HCT116 (cell line): ENCODE measurements at places on chromosomes 4 and X. TPM values are rescaled to one million over a fixed set of nuclear protein-coding genes. Genes with fewer than 3 reads are reported as not detected.

GRCh38 chrX:23898412-23898959 is 9.3 kb downstream of the APOO start:
- H3K4me3 ChIP-seq, result no peak overlapping the region
- DNase-seq, result no peak
- H3K27me3 ChIP-seq, result no peaks in the 10 kb centered on the region

- H3K27me3 ChIP-seq, result no peaks in the 10 kb centered on the region
- H3K4me3 ChIP-seq, result no peak overlapping the region
- H3K36me3 ChIP-seq, result peaks cover 9% of the 10 kb centered on the region; the same call in 1 of the 2 replicates
- no peak for DNase-seq
- H3K4me1 ChIP-seq, result no peaks in the 10 kb centered on the region
Measured at GRCh38 chr4:68338625-68339024, 11.3 kb downstream of the YTHDC1 start.

DNA sequence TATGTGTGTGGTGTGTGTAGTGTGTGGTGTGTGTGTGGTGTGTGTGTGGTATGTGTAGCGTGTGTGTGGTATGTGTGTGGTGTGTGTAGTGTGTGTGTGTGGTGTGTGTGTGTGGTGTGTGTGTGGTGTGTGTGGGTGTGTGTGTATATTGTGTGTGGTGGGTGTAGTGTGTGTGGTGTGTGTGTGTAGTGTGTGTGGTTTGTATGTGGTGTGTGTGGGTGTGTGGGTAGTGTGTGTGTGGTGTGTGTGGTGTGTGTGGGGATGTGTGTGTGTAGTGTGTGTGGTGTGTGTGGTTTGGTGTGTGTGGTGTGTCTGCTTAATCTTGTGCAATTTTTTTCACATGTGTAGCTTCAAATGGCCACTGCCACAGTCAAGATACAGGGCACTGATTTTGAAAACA is 94.5 kb downstream of the CPZ start:
- no peak overlapping the region for H3K4me3 ChIP-seq
- H3K27me3 ChIP-seq, result peaks cover 24% of the 10 kb centered on the region; the same call in 1 of the 2 replicates
- peaks cover 3% of the 10 kb centered on the region; the same call in 1 of the 2 replicates for H3K4me1 ChIP-seq
- H3K36me3 ChIP-seq, result no peaks in the 10 kb centered on the region

DNA sequence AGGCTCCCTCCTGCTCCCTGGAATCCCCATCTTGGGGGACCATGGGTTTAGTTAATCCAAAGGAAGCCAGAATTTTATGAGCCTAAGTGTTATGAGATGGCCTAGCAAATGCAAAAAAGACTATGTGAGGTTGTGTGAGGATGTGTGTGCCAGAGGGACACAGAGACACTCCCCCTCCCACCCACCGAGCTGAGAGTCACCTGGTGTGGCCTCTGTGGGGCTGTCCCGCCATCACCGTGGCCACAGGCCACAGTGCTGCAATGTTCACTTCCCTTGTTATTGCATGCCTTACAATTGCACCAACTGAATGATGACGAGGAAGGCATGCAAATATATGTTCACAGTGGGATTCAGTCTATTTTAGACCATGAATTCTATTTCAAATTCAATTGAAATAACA is 601 bp upstream of the FGFBP2 start:
- H3K36me3 ChIP-seq, result no peaks in the 10 kb centered on the region
- H3K4me1 ChIP-seq, result no peaks in the 10 kb centered on the region
- no peak for DNase-seq
- H3K27ac ChIP-seq, result no peak overlapping the region
- no peaks in the 10 kb centered on the region for H3K27me3 ChIP-seq
- no peak overlapping the region for H3K4me3 ChIP-seq

DNA sequence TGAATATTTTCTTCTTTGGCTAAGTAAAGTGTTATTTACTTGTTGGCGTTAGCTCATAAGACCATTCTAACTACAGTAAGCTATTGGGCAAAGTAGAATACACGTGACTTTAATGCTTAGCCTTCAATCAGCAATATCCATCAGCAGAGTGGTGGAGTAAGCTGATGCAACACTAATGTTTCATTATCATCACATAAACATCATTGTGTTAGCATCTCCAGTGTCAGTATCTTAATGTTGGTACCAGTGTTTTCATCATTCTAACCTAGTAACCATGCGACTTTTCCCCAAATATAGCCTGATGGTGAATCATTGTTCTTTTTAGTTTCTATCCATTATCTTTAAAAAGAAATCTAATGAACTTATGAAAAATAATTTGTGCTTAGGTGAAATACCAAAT is 48.5 kb downstream of the APOOL start:
- H3K4me3 ChIP-seq, result no peak overlapping the region
- no peaks in the 10 kb centered on the region for H3K36me3 ChIP-seq
- peak overlapping the region; percentile 45; the same call in 1 of the 2 replicates for H3K27ac ChIP-seq
- H3K27me3 ChIP-seq, result no peaks in the 10 kb centered on the region

DNA sequence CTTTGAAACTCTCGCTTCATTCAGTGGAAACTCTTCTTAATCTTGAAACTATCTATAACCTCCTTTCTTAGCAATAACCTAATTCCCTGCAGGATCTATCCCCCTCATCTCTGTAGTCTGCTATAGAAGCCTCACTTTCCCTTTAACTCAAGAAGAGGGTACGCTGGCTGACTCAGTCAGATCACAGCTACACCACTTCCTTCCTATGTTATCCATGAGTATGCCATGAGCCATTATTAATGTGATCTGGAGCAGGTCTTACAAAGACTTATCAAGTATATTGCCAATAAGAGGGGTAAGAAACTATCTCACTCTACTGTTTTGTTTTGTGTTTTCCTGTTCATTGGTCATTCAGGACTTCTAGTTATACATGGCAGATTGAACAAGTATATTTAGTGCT is 165.3 kb downstream of the PJA1 start:
- H3K27ac ChIP-seq, result no peak overlapping the region
- no peak overlapping the region for H3K4me3 ChIP-seq
- no peaks in the 10 kb centered on the region for H3K36me3 ChIP-seq
- H3K27me3 ChIP-seq, result no peaks in the 10 kb centered on the region

- no peak overlapping the region for H3K4me3 ChIP-seq
- H3K27ac ChIP-seq, result no peak overlapping the region
- DNase-seq, result no peak
- no peaks in the 10 kb centered on the region for H3K36me3 ChIP-seq
Measured at GRCh38 chrX:29066516-29066915, 479.3 kb downstream of the IL1RAPL1 start.

DNA sequence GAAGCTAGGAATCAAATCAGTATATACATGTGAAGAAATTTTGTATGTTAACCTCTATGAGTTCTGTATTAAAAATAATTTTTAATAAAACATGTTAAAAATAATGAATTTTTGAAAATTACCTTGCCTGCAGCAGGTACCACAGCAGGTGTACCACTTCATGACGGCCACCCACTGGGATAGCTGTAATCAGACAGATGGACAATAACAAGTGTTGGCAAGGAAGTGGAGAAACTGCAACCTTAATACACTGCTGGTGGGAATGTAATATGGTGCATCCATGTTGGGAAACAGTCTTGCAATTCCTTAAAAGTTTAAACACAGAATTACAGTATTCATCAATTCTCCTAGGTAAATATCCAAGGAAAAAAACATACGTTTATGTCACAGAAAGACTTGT is 209.5 kb downstream of the RELL1 start:
- H3K27me3 ChIP-seq, result no peaks in the 10 kb centered on the region
- no peaks in the 10 kb centered on the region for H3K36me3 ChIP-seq
- no peak for DNase-seq
- H3K4me1 ChIP-seq, result no peaks in the 10 kb centered on the region
- no peak overlapping the region for H3K4me3 ChIP-seq

- no peaks in the 10 kb centered on the region for H3K27me3 ChIP-seq
- no peaks in the 10 kb centered on the region for H3K36me3 ChIP-seq
- peak overlapping the region; percentile 90 for H3K27ac ChIP-seq
- peak overlapping the region; percentile 50 for H3K4me3 ChIP-seq
- no peak for DNase-seq
Measured at GRCh38 chrX:40099055-40099958, 1.5 kb upstream of the BCOR start.

- H3K27me3 ChIP-seq, result no peaks in the 10 kb centered on the region
- no peak for DNase-seq
- no peaks in the 10 kb centered on the region for H3K4me1 ChIP-seq
Measured at GRCh38 chrX:136115904-136116297, 31.4 kb upstream of the FHL1 start.

DNA sequence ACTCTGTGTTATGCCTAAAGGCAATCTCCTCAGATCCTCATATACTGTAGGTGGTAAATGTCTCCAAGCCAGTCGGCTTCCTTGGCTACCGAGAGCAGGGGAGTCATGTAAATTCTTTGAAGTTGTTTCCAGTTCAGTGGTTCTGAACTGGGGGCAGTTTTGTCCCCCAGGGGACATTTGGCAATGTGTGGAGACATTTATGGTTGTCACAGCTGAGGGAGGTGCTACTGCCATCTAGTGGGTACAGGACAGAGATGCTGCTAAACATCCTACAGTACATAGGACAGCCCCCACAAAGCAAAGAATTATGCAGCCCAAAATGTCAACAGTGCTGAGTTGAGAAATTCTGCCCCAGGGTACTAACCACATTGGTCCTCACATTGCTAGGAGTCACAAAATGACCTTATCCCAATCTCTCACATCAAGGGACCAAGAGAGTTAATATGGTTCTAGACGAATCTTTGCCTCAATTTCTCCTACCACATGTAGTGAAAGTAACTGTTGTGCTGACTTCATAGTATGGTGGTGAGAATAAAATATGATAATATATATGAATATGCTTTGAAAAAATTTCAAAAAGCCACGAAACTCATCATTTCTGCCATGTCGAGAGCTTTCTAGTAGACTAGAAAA is 104.4 kb upstream of the ARHGAP24 start:
- no peak overlapping the region for H3K4me3 ChIP-seq
- H3K36me3 ChIP-seq, result no peaks in the 10 kb centered on the region
- H3K27ac ChIP-seq, result no peak overlapping the region
- H3K4me1 ChIP-seq, result no peaks in the 10 kb centered on the region

DNA sequence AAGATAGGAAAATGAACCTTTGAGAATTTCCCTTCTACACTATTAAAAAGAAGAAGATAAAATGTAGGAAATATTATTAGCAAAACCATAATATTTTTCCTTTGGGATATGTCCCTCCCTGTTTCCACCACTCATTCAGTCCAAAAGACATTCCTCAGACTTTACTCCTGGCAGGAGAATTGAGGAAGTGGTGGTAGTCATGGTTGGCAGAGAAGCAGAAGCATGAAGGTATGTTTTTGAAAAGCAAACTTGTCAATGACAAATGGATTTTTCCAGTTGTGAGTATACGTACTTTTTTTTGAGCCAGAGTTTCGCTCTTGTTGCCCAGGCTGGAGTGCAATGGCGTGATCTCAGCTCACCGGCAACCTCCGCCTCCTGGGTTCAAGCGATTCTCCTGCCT is 13.7 kb downstream of the STAG2 start:
- H3K27ac ChIP-seq, result no peak overlapping the region
- peaks cover 7% of the 10 kb centered on the region for H3K4me1 ChIP-seq
- DNase-seq, result no peak
- no peaks in the 10 kb centered on the region for H3K36me3 ChIP-seq
- H3K27me3 ChIP-seq, result no peaks in the 10 kb centered on the region
- H3K4me3 ChIP-seq, result no peak overlapping the region

DNA sequence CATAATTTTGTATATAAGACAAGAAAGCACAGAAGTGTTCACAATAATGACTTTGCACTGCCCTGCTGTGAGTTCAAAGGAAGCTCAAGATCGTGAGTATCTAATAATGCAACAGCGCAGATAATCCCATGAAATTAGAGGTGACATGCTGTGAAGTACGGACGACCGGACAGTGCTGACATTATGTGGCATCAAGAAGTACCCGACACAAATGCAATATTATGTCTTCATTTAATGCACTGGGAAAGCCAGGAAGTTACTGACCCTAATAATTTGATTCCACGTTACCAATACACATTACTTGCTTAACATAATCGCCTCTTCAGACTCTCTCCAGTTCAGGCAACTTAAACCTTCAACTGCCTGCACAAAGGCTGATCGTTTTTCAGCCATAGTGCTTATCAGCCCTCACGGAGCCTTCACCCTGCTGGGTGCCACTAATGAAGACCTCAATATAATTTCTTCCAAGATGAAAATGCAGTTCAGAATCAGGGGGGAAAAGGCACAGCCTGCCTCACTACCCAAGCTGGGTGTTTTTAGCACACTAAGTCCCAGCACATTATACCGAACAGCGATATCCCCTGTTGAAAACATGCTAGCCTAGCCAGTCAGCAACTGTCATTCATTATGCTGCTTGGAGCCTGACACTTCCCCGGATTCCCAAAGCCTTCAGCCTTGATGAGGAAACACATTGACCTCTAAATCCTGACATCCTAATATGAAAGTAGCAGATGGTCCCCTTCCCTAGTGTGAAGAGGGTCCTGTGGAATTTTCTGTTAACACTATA is 56.1 kb downstream of the SLC7A11 start:
- H3K4me3 ChIP-seq, result no peak overlapping the region
- no peak for DNase-seq
- no peaks in the 10 kb centered on the region for H3K27me3 ChIP-seq

GRCh38 chr4:91330555-91331137 is 973.1 kb upstream of the GRID2 start:
- no peaks in the 10 kb centered on the region for H3K36me3 ChIP-seq
- no peak overlapping the region for H3K27ac ChIP-seq
- no peak overlapping the region for H3K4me3 ChIP-seq
- DNase-seq, result no peak

DNA sequence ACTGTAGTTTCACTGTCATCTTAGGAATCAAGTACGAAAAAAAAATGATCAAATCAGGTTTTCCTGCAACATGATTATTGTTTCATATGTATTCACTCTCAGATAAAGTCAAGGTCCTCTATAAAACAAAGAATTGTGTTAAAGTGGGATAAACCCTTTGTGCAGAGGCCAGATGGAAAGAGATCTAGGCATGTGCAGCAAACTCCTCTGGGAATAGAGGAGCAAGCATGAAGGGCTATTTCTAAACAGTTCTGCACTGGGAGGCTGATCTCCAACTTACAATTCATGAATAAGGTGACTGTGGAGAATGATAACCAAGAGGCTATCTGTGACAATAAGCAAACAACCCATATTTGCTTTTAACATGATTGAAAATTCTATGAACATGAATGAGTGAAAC is 2.4 kb upstream of the WDFY3 start:
- no peaks in the 10 kb centered on the region for H3K27me3 ChIP-seq
- DNase-seq, result no peak
- no peak overlapping the region for H3K4me3 ChIP-seq
- H3K27ac ChIP-seq, result no peak overlapping the region
- no peaks in the 10 kb centered on the region for H3K36me3 ChIP-seq

NR3C2 gene
- total RNA-seq, result 2.7 TPM

GABRQ gene
- total RNA-seq, result 4.2 TPM

SPATA4 gene
- total RNA-seq, result 0.20 TPM

MAGEA9B gene
- 0.47 TPM for total RNA-seq
